ENCODE measurements at places on chromosomes 4 and X. TPM values are rescaled to one million over a fixed set of nuclear protein-coding genes. Genes with fewer than 3 reads are reported as not detected.

Gene CT47B1
- total RNA-seq = not detected

Gene GAB3
- total RNA-seq = 0.14 TPM

Gene DGKK
- total RNA-seq = under 0.01 TPM

Gene TEX13C
- not detected for total RNA-seq

Gene NCAPG
- 66.9 TPM for total RNA-seq

Gene RHOXF2
- not detected for total RNA-seq

Gene HTR2C
- total RNA-seq = not detected

DNA sequence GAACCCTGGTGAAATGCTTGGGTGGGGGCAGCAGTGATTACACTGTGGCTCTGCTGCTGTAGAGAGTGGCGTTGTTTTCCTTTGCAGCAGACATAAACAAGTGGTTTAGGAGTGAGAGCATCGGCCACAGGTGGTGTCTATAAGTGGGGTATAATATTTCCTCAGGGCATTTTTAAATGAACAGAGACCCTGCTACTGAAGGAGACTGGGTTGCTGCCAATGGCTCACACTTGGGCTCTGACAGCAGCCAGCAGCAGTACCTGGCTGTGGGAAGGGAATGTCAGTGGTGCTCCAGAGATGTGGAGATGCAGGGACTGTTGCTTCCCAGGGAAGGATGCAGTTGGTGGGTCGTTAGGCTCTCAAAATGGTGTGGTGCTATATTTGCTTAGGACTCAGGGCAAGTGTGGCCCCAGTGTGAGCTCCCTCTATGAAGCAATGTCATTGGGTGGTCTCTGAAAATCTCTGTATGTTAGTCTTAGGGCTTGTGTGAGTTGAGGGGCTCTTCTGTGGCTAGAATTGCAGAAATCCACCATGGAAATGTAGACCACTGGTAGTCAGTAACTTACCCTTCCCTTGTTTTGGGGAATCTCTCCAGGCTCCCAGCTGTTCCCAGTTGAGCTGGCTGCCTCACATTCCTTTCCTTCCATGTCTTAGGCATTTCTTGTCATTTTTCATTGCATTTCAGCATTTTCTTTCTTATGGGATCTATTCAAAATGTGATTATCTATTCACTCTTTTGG is 1023.0 kb upstream of the GRID2 start:
- DNase-seq = no peak

DNA sequence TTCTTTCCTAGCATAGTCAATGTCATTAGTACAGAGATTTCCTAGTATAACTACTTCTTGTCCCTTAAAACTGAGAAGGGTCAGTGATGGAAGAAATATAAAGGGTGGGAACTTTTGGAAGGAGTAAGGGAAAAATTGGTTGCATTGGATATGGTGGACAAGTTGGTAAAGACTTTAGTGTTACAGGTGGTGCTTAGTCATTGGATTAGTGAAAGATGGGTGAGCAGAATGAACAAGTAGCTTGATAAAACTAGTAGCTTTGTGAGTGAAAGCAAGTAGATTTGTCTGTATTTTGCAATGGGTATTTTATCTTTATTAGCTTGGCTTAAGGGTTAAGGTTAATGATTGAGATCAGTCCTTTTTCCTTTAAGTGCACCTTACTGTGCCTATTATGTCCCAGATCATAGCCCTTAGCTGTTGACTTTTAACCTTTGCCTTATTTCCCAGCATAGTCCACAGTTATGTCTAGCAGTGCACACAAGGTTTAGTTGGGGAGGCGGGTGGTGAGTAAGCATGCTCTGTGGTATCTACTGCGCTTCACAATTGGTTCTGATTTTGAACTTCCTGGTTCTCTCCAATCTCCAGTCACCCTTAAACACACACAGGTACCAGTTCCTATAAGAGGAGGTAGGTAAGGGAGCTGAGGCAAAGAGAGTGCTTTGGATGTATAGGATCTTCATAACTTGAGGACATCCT is 9.5 kb downstream of the WDR44 start:
- no peak for DNase-seq

GRCh38 chr4:37415845-37416369 is 171.4 kb downstream of the NWD2 start:
- DNase-seq = no peak

DNA sequence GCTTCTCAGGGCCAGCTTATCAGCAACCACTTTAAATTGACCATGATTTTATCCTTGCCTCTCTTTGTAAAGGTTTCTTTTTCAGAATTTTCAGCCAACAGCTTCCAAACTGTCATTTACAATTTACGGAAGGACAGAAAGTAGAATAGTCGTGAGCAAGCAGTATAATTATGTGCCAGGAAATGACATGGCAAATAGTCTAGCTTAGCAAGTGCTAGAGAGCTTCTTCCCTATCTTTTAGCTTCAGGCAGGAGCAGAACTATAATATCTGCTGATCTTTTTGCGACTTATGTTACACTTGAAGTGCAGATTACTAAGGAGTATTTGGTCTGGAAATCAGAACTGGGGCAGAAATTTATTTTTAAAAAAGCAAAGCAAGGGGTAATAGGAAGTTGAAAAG is 123.0 kb upstream of the AP1S2 start:
- DNase-seq = no peak

DNA sequence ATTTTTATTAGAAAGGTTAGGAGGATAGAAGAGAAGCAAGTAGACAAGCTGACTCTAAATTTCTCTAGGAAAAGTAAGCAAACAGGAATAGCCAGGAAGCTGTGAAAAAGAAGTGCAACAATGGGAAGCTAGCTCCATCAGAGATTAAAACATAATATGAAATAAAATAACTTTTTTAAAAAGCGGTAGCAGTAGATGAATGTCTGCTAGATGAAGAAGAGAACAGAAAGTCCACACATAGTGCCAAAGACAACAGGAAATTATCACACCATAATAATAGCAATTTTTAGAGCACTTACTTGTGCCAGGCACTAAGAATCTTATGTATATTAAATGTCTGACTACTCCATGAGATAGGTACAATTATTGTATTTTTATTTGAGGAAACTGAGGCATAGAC is 53.5 kb downstream of the LRBA start:
- DNase-seq = no peak

DNA sequence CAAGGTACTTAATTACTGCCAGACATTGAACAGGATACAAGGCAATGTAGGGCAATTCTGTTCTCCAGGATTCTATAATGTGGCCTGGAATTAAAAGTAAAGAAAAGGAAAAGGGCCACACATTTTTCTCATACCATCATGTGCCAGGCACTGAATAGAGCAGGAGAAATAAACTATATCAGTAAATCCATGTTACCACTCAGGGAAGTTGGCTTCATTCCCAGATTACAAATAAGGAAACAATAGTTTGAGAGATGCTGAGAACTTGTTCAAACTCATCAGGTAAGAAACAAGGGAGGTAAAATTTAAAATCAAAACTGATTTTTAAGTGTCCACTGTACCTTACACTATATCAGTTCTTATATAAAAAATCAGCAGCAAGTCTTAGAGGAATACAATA is 645.0 kb upstream of the ATOH1 start:
- no peak for DNase-seq

DNA sequence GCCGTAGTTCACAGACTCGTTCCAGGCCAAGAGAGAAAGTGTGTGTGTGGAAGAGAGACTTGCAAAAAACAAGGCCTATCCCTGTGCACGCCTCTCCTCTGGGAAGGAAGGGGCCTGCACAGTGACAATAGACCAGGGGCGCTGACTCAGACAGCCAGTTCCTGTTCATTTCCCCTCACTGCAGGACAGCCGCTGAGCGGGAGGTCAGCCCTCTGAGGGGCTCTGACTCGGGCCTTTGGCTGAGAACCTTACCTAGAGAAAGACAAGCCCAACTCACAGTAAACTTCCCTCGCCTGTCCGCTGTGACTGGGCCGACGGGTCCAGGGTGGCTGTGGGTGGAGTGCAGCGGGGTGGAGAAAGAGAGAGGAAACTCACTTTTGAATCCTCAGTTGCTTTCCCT is 52.1 kb downstream of the RTL5 start:
- no peak for DNase-seq

DNA sequence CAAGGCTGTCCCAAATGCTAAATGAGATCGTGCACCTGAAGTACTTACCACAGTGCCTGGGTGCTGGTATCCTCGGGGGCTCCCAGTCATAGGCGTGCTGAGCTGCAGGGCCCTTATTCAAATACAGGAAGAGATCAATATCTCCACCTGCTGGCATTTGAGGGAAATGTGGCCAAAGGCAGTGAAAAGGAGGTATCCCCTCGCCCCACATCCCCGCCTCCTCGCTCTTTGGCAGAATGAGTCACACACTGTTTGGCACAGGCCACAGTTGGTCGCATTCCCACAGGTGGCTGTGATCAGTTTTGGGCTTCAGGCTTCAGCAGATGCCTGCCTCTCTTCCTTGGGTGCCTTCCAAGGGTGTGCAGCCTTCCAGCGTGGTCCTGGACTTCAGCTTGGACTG is 28.4 kb downstream of the ZNF185 start:
- DNase-seq = no peak

GRCh38 chrX:138996268-138996667 is 284.8 kb upstream of the FGF13 start:
- no peak for DNase-seq

- no peak for DNase-seq
Observed at GRCh38 chr4:10180603-10180926, 64.0 kb upstream of the WDR1 start.

GRCh38 chr4:128386761-128387599 is 99.4 kb upstream of the PGRMC2 start:
- DNase-seq = peak; percentile 92

GRCh38 chrX:10608099-10608498 is 12.3 kb downstream of the MID1 start:
- no peak for DNase-seq

DNA sequence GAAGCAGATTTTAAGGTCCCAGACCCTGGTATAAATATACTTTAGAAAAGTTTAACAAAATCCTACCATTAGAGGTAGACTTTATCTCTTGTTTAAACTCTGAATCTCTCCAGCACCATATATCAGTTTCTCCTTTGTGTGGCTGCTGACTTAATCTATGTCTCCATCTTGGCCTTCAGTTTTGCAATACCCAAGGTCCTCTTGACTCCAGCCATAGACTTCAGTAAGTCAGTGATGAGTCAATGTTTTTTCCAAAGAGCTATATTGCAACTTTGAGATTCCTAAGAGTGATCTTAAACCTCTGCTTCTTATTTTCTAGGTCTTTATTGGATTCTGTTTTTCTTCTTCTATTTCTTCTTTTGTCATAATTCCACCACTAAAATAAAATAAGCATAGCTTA is 50.8 kb upstream of the ADGRL3 start:
- no peak for DNase-seq

- peak; percentile 70 for DNase-seq
Observed at GRCh38 chr4:111066001-111066400, 443.1 kb upstream of the PITX2 start.

- DNase-seq = no peak
Observed at GRCh38 chrX:42748067-42748850, 29.7 kb downstream of the PPP1R2C start.

DNA sequence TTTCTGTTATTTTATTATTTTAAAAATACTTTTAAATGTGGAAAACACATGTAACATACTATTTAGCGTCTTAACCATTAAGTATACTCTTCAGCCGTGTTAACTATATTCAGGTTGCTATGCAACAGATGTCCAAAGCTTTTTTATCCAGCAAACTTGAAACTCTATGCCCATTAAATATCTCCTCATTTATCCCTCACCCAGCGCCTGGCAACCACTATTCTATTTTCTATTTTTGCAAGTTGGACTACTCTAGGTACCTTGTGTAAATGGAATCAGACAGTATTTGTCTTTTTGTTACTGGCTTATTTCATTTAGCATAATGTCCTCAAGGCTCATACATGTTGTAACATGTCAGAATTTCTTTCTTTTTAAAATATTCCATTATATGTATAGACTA is 174.6 kb downstream of the PCDH10 start:
- no peak for DNase-seq

DNA sequence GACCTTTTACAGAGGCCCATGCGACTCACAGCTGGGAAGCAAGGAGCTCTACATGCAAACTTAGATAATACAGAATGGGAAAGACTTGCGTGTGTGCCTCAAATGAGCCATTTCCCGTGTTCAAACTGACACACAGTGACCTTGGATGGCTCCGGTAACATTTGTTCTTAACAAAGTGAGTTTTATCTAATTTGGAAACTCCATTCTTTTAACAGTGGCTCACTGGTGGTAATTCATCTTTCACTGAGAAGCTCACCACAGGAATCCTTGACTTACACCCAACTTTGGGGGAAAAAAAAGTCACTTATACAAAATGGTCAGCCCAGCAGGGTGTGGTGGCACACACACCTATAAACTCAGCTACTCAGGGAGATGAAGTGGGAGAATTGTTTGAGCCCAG is 190.6 kb downstream of the LDB2 start:
- DNase-seq = no peak

Measured in epithelial cell of proximal tubule (primary cell).